GM06990 (cell line): ENCODE measurements at places on chromosomes 6 and 20.
A peak's percentile ranks its signal among the peaks of the same experiment; 100 is the strongest.

- no peak for DNase-seq
These were observed 96.7 kb downstream of the GFRAL start for GRCh38 chr6:55423933-55424332.

- DNase-seq, result no peak
These were observed 46.7 kb upstream of the NNAT start for GRCh38 chr20:37474386-37474785.

DNA sequence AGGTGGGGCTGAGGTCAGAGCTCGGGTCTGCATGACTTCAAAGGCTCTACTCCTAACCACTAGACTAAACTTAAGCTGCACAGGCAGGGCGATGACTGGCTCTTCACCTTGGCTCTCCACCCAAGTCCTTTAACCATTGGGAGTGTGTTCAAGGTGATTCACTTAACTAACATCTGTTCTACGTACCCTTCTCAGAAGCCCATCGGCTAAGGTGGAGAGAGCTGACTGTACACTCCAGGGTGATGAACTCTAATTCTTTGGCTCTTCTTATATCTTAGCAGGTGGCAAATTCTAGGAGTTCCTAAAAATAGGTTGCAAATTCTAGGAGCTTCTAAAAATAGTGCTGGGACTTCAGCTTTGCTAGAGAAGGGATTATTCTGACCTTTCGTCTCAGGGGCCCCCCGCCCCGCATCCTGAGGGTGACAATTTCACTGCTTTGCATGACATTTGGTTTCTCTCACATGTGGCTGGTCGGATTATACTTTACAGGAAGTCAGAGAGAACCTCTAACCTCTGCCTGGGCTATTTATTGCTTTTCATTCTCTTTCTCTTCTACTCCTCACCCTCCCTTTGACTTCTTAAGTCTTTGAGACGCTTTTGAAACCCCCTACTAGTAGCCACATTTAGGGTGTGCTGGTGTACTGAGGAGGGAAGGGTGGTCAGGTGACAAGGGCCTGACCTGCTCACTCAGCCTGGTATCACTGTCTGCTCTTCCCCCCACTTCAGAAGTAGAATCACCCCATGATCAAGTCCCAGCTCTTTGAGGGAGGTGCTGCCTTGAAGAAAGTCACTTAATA lies 55.5 kb downstream of the PRDM1 start:
- peak; percentile 77 for DNase-seq

DNA sequence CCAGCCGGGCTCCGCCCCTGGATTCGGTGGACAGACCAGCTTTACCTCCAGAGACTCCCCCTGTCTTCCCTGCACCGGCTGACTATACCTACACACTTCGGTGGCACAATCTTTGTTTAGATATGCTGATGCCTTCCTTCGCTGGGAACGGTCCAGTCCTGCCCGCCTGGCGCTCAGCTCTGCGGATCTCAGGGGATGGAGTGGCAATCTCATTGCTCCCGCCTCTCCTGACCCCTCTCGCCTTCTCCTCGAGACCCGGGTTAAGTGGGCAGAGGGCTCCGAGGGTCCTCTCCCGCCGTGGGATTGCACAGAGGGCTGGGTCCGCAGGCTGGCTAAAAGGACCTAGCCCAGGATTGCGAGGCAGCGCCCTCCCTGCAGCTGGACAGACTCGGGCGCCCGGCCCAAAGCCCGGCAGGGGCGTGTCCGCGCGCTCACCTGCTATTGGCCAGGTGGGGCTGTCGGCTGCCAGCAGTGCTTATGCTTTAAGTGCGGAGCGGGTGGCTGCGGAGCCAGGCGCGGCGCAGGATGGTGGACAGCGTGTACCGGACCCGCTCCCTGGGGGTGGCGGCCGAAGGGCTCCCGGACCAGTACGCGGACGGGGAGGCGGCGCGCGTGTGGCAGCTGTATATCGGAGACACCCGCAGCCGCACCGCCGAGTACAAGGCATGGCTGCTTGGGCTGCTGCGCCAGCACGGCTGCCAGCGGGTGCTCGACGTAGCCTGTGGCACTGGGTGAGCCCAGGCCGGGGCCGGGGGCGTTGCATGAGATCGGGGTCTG lies at the start of gene GNMT:
Gene GNMT (plus strand): TSS at position 512 of the 777 bp plus-strand sequence. CDS start 14 bp downstream, at position 526.
- no peak for DNase-seq

DNA sequence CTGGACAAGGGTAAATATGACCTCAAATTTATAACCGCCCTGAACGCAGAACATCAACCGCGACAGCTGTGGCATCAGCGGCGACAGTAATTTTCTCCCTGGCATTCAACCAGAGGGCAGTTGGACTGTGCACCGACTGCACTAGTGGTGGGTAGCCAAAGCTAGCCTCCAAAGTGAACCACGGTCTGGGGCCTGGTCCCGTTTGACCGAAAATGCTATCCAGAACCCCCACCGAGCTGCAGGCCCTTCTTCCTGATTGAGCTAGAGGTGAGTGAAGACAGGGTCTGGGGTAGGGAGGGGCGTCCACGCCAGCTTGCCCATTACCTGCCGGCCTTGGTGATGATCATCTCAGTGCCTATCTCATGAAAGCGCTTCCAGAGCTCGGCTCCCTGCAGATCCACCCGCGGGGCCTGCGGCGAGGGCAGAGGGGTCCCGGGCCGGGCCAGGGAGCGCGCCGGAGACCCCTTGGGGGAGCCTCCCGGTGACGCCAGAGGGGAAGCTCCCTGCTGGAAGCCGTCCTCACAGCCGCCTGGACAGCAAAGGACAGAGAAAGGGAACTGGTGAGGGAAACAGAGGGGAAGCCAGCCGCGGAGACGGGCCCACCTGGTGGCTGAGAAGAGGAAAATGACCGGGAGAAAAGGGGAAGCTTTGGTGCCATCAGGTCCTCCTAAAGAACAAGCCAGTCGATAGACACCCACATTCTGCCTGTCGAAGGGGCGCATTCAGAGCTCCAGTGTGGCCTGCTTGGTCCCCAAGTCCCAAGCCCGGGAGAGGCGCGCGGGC lies 2.0 kb downstream of the TBX18 start:
- no peak for DNase-seq

GRCh38 chr6:51467231-51467952 lies 620.0 kb downstream of the PKHD1 start:
- no peak for DNase-seq

- no peak for DNase-seq
These were observed 152.7 kb upstream of the ENPP5 start for GRCh38 chr6:46323312-46323965.

GRCh38 chr6:40918040-40918651 lies 120.9 kb downstream of the UNC5CL start:
- no peak for DNase-seq

- no peak for DNase-seq
These were observed 92.6 kb downstream of the SNX5 start for GRCh38 chr20:17875981-17876385.
